IPS DF 19.7 (cell line): ENCODE measurements at places on chromosomes 11 and 22.

DNA sequence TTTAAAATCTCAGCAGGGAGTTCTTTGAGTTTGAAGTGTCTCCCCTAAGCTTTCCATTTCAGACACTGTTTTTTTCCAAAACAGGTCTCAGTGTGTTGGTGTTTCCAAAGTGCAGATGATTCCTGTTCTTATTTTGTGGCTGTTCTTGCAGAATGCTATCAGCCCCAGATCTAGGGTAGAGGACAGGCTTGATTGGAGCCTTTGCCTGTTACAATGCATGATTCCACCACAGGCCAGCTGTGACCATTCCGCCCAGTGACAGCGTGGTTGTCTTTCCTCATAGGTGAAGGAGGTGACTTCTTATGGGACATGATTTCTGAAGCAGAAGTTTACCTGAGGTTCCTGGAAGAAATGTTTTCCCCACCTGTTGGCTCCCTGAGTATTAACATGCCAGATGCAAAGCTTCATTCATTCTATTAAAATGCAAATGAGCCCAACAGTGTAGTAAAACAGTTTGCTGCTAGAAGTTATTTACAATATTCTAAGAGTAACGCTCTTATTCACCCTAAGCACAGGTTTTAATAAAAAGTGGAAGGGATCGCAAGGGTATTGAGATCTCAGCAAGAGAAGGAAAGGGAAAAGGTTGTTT lies 36.9 kb upstream of the BIRC3 start:
- no peak for DNase-seq

GRCh38 chr11:61294717-61295595 lies at the start of gene VWCE:
TSS of gene VWCE (minus strand) at chr11:61295316. CDS start at chr11:61295037, 279 bp downstream.
- DNase-seq, result no peak

DNA sequence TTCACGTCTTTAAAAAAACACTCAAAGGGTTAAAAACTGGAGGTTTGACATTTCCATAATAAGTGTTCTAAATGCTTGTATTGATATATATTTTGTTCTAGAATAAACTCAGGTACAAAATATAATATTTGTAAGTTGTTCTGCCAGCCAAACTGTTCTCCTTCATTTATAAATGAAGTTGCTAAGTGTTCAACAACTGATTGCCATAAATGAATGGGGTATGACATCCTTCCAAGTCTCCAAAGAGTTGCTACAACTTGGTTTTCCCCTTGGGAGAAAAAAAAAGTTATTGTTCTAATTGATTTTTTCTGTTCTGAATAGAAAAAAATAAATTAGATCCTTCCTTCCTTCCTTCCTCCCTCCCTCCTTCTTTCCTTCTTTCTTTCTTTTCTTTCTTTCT lies 65.4 kb upstream of the BLID start:
- no peak for DNase-seq

DNA sequence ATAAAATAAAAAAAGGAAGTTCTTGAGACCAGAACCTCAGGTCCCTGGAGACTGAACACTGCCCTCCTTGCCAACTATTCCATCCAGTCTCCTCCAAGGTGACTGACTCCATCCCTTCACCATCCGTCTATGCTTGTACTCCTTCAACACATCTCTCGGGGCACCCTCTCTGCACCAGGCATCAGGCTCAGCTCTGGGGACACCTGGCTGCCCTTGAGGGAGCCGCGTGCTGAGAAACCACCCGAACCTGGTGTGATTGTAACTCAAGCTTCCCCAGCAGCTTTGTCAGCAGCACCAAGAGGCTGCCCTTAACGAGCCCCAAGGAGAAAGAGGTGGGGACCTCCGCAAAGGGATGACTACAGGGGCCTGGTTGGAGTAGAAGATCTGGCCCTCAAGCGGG lies 1.7 kb downstream of the PTPN5 start:
- DNase-seq, result no peak

GRCh38 chr11:134538742-134539141 lies 126.7 kb upstream of the B3GAT1 start:
- no peak for DNase-seq
